ENCODE measurements at places on chromosomes 13 and 19. TPM values are rescaled to one million over a fixed set of nuclear protein-coding genes. Genes with fewer than 3 reads are reported as not detected.

The TSSK6 gene
- 4.3 TPM for total RNA-seq

The FGF14 gene
- total RNA-seq, result 1.4 TPM

The KBTBD6 gene
- total RNA-seq, result 9.4 TPM

The ZNF296 gene
- not detected for total RNA-seq

The FPR1 gene
- not detected for total RNA-seq

The CLIP3 gene
- 7.4 TPM for total RNA-seq

The PNMA8B gene
- total RNA-seq, result 6.3 TPM

The CPT1C gene
- 23.4 TPM for total RNA-seq

The TYROBP gene
- not detected for total RNA-seq

The KLF1 gene
- not detected for total RNA-seq

The SLC10A2 gene
- total RNA-seq, result not detected

All from fibroblast of the aortic adventitia (primary cell).